ENCODE measurements at places on chromosomes 12 and 14. TPM values are rescaled to one million over a fixed set of nuclear protein-coding genes. Genes with fewer than 3 reads are reported as not detected.
A peak's percentile ranks its signal among the peaks of the same experiment; 100 is the strongest.

DNA sequence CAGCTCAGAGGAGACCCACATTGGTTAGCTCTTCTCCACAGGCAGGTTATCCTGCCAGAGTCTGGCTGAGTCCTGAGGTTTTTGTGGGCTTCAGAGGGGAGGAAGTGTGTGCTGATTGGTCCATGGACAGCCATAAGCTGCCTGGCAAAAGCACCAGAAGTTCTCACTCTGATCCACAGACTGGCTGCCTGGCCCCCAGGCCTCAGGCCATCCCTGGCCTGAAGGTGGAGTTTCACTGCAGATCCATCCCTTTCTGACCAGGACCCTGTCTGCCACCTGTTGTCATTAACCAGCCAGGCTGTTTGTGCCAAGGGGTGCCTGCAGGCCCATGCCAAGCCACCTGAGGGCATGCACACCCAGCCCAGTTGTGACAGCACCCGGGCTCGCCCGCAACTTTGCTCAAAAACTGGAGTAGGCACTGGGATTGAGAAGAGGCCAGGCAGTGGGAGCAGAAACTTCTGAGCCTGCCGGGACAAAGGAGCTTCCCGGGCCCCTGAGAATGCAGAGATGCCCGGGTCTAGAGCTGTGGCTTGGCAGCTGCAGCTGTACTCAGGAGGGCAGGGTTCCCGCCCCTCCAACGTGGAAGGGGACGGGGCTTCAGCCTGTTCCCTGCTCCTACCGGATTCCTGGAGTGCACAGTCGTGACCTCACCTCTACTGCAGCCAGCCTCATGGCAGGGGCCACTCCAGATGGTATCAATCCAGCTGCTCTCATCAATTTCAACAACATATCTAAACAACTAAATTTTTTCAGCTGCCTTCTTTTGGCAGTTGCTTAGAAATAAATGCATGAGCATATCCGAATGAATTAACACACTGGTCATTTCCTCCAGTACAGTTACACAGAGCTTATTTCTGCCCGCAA is 1277.3 kb downstream of the SLC16A7 start:
- no peak for DNase-seq

The IGF1 gene
- not detected for total RNA-seq

The CLEC12A gene
- not detected for total RNA-seq

The LRRK2 gene
- total RNA-seq = 0.43 TPM

GRCh38 chr12:130555628-130556485 is 160.2 kb downstream of the RIMBP2 start:
- DNase-seq = no peak

The SRRM4 gene
- not detected for total RNA-seq

GRCh38 chr12:19496219-19496878 is 57.1 kb downstream of the AEBP2 start:
- no peak for DNase-seq

The MYL2 gene
- total RNA-seq = not detected

DNA sequence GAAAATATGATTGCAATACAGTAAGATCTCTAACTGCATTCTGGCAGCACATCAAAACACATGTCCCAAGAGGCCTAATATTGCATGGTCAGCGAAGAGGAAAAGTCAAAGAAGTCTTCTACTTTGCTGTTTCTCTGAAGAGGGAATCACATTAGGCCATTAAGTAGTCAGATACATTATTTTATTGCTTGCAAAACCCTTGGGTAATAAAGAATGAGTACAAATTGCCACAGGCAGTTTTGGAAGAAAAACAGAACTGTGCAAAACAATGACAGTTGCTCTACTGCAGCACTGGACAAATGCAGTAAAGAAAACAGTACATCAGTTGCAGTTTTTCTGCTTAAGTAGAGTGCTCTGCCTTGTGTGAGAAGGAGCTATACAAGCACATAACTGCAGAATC is 211.9 kb downstream of the MED13L start:
- no peak for DNase-seq

The LPAR5 gene
- total RNA-seq = 0.81 TPM

DNA sequence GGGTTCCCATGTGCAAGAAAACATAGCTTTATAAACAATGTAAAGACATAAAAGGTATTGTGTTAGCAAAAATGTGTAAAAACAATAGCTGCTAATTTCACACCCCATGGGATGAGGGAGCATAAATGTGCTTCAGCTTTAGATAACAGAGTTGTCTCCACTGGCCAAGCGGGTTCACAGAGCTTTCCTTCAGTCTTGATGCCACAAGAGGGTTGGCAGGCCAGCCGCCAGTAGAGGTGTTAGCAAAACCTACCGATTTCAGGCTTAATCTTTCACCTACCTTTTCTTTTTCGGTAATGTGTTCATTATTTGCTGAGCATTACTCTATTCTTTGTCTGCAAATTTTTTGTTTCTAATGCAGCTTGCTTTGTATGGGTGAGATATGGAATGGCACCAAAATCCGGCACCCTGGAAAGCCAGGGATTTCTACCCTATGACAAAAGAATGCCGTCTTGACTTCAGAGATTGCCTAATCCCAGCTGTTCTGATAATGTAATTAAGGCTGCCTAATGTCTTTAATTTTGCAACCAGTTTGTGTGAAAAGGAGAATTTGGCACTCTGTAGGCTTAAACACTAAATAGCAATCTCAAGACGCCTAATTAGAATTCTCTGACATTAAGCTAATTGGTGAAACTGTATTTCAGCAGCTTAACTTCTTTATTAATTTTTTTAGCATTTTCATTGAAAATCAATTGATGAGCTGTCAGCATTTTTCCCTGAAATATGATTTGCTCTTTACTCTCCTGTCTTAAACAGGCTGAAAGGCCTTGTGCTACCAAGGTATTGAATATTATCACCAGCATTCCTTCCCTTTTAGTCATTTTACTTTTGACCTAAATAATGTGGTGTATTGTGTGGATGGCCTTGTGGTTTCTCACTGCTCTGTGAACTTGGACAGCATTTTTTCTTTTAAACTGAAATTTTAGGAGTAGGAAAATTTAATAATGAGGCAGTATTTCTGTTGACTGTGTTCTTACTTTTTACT is 60.7 kb downstream of the POLR3B start:
- DNase-seq = peak; percentile 56

DNA sequence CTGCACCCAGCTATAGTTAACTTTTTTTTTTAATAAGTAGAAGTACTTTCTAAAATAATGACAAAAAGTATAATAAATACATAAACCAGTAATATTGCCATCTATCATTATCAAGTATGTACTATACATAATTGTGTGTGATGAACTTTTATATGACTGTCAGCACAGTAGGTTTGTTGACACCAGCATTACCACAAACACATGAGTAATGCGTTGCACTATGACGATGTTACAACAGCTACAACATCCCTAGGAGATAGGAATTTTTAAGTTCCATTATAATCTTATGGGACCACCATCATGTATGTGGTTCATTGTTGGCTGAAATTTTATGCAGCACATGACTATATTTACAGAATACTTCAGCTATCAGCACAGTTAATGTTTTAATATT is 62.9 kb upstream of the VSX2 start:
- no peak for DNase-seq

The KRT6C gene
- total RNA-seq = not detected

The SIX1 gene
- total RNA-seq = 4.6 TPM

The AVPR1A gene
- total RNA-seq = 0.29 TPM

GRCh38 chr14:73824127-73824526 is 27.5 kb upstream of the PTGR2 start:
- DNase-seq = no peak

DNA sequence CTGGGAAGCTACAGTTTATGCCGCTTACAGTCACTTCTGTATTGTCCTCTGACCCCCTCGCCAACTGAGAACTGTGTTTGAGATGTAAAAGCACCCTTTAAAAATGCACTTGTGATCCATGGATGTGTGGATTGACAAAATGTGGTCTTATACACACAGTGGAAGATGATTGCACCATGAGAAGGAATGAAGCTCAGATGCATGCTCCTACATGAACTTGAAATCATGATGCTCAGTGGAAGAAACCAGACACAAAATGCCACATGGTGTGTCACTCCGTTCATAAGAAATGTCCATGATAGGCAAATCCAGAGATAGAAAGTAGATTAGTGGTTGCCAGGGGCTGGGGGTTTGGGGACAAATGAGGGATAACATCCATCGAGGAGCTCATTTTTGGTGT is 58.0 kb downstream of the PITPNM2 start:
- DNase-seq = no peak

- DNase-seq = no peak
Measured at GRCh38 chr12:28191051-28192048, 1.1 kb downstream of the CCDC91 start.

- DNase-seq = no peak
Measured at GRCh38 chr14:71583705-71584104, 348.5 kb upstream of the RGS6 start.

- no peak for DNase-seq
Measured at GRCh38 chr14:21589317-21589716, 9.4 kb upstream of the OR10G3 start.

The RND1 gene
- 8.9 TPM for total RNA-seq

The KRT1 gene
- not detected for total RNA-seq

- DNase-seq = no peak
Measured at GRCh38 chr12:106192659-106193393, 54.1 kb upstream of the NUAK1 start.

- no peak for DNase-seq
Measured at GRCh38 chr12:107778383-107779025, 4.0 kb downstream of the ASCL4 start.

The OR10P1 gene
- not detected for total RNA-seq

DNA sequence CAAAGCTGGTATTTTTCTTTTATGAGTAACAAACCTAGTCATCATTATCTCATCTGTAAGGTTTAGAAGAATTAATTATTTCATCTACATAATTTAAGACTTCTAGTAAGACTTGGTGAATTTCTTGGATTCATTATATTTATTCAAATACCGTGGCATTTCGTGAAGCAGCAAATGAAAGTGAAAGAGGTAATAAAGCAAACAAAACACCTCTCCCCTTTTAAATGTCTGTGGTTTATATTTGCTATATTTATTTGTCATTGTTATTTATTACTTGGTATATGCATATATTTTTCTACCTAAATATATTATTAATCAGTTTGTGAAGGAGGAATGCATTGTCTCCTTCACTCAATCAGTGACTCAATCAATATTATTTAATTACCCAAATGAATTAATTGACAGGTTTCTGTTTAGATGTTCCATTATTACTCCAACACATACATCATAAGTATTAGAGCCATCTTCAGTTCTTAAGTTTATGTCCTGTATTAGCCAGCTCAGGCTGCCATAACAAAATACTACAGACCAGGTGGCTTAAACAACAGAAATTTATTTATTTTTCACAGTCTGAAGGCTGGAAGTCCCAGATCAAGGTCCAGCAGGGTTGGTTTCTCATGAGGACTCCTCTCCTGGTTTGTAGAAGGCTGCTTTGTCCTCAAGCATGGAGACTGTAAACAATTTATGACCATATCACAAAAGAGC is 6.6 kb downstream of the CFAP54 start:
- DNase-seq = no peak
